A172 (cell line): ENCODE measurements at places on chromosomes 7 and 10. TPM values are rescaled to one million over a fixed set of nuclear protein-coding genes. Genes with fewer than 3 reads are reported as not detected.
A peak's percentile ranks its signal among the peaks of the same experiment; 100 is the strongest.

Gene CLDN4
- total RNA-seq: 31.4 and 35.4 TPM in 2 replicates

Gene ADCK2
- 34.8 and 42.4 TPM in 2 replicates for total RNA-seq

Gene PRLHR
- total RNA-seq: not detected in 2 replicates

Gene IDI2
- total RNA-seq: not detected in 2 replicates

Gene UBE2D1
- 23.7 and 25.9 TPM in 2 replicates for total RNA-seq

Gene MLXIPL
- not detected in 2 replicates for total RNA-seq

Gene NACAD
- 5.9 and 6.6 TPM in 2 replicates for total RNA-seq

Gene LRRC61
- 0.67 TPM in 1 of 2 replicates, not detected in the other for total RNA-seq

Gene ADRB1
- total RNA-seq: 1.1 and 1.5 TPM in 2 replicates

Gene CYP3A4
- not detected in 2 replicates for total RNA-seq

Gene UPK3BL2
- 0.12 and 1.00 TPM in 2 replicates for total RNA-seq

Gene ETV1
- total RNA-seq: 5.2 and 9.8 TPM in 2 replicates

Gene RAB19
- not detected in 2 replicates for total RNA-seq

GRCh38 chr7:26156451-26157420 is 4.7 kb downstream of the NFE2L3 start:
- peak; percentile 97 for DNase-seq

- peak; percentile 88 for DNase-seq
These were observed 1.1 kb downstream of the PPIA start for GRCh38 chr7:44797329-44798258.

- no peak for DNase-seq
These were observed 691.5 kb upstream of the SORCS1 start for GRCh38 chr10:107856047-107856315.

GRCh38 chr7:47561715-47562446 is 20.0 kb downstream of the TNS3 start:
- DNase-seq: no peak

DNA sequence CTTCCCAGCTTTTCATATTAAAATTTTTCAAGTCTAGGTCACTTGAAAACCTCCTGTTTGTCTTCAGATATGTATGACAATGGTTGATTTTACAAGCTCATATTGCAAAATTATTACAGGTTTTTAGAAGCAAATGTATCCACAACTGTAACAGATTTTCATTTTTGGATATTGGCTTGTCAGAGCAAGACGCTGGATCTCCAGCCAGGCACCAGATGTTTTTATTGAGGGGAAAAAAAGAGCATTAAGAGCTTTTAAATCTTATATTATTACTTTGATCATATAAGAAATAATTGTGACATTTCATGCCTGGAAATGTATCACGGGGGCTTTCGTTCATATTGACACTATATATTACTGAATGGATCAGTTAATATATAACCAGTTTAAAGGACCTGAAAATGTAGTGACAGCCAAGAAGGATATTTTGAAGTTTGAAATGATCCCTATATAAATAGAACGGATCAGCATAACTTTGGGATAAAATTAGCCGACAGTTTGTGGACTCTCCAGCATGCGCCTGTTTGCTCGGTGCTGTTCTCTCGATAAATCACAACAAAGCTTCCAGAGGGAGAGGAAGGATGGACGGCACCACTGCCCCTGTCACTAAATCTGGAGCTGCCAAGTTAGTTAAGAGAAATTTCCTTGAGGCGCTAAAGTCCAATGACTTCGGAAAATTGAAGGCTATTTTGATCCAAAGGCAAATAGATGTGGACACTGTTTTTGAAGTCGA is at the start of gene ASB4:
Gene ASB4, plus strand, starts transcription at position 553 of the 733 bp plus-strand sequence. Its CDS starts 29 bp downstream, at position 582.
- no peak for DNase-seq

DNA sequence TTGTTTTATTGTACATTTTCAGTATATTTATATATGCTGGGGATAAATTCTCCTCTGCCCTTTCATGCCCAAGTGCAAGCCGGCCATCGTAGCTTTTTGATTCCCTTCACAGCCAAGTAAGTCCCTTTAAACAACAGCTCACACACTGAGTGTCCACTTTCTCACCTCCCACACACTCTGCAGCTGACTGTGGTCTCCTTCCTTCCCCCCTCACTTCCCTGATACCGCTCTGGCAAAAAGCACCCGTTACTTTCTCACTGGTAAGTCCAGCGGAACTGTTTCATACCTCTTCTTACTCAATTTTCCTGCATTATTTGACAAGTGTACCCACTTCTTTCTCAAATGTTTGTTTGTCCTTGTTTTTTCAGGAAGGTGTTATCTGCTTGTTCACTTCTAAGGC is 35.2 kb downstream of the MGAM start:
- no peak for DNase-seq

DNA sequence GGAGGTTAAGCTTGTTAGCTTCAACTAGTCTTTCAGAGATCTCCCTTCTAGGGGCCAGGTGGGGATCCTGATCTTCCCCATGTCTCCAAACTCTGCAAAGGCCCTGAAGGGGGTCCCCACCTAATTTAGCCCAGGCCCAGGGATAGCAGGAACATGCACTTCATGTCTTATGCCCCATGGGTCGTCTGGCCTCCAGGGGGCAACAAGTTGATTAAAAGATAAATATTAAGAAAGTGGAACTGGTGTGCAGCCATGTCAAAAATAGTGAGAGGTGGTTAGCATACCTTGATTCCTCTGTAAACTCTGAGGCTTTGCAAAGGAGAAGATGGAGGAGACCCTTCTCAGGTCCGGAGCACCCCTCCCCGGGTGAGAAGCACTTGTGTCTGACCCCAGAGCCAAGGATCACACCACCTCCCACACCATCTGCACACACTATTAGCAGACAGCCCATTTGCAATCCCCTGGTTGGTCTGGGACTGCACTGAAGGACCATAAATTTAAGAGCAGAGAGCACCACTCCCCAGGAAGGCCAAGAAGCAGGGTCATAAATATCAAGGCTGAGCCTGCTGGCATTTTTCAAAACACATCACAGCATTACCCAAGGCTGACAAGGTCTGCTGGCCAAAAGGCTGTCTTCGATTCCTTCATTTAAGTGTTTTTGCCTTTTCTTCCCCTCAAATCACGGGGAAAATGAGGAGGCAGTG is 44.2 kb upstream of the LRRC18 start:
- no peak for DNase-seq

DNA sequence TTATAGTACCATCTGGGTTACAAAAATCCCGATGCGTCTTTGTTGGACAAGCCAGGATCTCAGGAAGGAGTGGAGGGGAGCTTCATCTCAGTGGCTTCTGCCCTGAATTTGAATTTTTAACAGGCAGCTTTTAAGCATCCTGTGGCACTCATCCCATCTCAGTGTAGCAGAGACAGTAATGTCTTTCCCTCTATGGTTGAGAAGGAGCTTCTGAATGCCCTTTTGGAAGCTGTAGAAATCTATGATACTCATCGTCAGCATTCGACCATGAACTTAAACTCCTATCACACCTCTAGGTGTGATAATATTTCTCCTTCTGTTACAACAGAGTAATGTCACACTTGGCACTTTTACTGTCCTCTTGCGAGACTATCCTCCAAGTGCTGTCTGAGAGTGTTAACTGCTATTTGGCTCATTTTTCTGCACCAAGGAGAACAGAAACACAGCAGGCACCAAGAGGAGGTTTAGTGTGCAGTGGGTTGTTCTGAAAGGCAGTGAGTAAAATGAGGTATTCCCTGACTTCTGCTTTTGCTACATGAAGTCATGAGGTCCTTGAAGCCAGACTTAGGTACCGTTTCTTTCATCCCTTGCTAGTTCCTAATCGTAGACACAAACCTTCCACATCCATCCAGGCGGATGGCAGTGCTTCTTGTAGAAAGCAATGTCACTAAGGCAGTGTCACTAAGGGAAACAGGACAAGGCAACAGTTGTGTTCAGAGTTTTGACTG is 177.4 kb downstream of the CELF2 start:
- DNase-seq: no peak

GRCh38 chr10:19638182-19638895 is 177.9 kb upstream of the PLXDC2 start:
- DNase-seq: peak; percentile 73

DNA sequence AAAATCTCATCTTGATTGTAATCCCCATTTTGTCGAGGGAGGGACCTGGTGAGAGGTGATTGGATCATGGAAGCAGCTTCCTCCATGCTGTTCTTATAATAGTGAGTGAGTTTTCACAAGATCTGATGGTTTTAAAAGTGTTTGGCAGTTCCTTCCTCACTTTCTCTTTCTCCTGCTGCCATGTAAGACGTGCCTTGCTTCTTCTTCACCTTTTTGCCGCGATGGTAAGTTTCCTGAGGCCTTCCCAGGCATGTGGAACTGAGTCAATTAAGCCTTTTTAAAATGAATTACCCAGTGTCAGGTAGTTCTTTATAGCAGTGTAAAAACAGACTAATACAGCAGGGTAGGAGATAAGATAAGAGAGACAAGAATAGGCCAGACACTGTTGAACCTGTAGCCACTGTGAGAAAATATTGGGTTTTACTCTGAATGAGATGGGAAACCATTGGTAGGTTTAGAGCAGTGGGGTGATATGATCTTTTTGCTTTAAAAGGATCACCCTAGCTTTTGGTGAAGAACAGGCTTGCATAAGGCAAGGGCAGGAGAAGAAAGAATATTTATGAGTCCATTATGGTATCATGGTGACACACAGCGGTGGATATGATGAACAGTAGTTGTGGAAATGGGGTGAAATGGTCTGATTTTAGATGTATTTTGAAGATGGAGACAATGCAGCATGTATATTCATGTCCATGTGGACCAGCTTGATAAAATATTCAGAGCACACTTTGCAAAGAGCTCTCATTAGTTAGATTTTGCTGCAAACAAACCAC is 11.5 kb downstream of the OR6B1 start:
- DNase-seq: peak; percentile 4

GRCh38 chr7:45511721-45512597 is 62.2 kb upstream of the ADCY1 start:
- no peak for DNase-seq

DNA sequence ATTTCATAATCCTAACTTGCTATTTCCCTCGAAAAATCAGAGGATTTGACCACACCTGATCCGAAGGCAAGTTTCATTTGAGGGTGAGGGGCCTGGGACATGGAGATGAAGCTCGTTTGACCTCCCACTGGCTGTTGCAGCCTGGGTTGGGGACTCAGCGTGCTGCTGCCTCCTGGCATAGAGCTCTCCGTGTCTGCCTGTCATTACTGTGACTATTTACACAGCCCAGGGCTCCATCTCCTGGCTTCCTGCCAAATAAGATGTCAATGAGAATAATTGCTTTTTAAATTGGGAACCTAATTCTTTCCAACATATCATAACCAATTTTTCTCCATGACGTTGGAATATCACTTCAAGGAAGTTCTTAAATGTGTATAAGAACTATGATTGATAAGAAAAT is 139.3 kb upstream of the COBL start:
- DNase-seq: no peak

- DNase-seq: peak; percentile 32
These were observed 7.5 kb upstream of the SH2D4B start for GRCh38 chr10:80530251-80530650.

- no peak for DNase-seq
These were observed 15.5 kb downstream of the FAM241B start for GRCh38 chr10:69645296-69646184.

DNA sequence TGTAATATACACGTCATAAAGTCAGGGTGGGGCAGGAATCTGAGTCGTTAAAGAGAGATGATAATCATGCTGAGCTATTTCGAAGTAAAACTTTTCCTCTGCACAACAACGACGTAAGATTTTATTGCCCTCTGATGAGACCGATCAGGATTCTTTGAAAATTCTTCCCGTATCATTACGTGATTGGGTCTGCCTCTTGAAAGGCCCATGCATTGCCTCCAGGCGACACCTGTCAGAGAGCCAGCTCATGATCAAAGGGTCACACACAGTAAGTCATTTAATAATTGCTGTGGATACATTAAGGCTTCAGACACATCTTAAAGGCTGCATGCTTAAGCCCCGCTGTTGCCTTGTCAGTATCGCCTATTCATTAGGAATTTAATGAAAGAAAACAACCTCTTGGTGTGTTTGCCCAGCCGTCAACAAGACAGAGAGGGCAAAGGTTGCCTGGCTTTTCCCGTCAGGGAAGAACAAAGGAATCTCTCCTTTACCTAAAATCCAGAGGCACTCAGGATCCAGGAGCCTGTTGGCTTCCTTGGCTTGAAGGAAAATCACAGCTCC is 189.0 kb upstream of the SH2B2 start:
- no peak for DNase-seq

DNA sequence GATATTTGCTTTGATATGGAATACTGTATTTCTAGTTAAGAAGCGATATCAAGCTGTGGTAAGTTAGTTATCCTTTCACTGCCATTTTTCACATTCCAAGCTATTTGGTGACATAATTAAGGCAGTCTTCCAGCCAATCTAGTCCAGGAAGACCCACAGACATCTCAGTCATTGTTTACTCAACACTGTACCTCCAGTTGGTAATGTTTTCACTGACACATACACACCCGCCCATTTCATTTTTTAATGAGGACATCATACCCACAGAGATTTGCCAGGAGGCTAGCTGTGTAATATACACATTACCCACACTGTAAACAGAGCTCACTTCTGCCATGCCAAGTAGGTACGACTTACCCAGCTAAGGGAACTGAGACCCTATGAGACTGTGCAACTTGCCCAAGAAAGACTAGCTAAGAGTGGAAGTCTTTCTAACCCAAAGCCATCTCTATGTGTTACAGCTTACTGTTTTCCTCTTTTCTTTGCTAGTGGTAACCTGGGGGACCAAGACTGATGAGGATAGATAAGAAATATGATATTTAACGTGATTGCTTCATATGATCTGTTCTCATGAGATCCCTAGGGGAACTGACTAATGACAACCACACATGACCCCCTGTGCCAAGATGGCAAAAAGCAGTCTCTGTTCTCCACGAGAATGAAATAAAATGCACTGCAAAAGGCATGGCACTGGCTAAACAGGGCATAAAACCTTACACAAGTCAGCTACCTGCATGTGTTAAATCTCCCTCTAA is 179.0 kb downstream of the DGKI start:
- peak; percentile 92 for DNase-seq

- no peak for DNase-seq
These were observed 106.7 kb downstream of the CYTH3 start for GRCh38 chr7:6165521-6166320.

DNA sequence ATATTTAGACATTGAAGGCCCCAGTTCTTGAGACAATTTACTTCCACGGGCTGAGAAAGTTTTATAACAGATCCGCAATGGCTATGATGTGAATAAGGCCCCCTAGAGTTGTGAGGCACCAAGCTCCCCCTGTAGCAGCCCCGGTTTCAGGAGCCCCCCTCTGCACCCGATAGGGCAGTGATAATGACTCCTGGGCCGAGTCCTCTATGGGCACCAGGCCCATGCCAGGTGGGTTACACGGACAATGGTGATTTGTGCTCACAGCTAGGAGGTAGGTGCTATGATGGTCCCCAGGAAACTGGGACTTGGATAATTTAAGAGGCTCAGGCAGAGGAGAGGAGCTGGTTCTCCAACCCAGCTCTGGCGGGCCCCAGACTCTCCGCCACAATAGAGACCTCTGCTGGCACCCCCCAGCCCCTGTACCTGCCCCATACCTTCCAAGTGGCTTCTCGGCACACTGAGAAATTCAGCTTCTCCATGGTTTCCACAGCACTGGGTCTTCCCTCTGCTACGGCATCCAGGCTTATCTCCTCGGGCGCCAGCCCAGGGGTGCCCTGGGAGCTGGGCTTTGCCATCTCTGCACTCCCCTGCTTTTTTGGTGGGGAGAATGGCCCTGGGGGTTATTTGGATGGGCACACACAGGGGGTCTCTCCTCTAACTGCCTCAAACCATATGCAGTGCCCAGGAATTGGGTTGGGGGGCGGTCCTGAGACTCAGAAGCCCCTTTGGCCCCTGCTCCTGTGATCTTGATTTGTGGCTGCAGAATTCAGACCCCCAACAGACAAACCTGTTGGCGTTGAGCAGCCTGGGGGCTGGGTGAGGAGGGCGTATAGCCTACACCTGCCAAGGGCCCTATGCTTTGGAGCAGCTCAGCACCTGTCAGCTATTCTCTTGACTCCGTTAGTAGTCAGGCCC is 12.2 kb upstream of the KCP start:
- no peak for DNase-seq
